Fibroblast of lung (primary cell): ENCODE measurements at places on chromosomes 16 and 17. TPM values are rescaled to one million over a fixed set of nuclear protein-coding genes. Genes with fewer than 3 reads are reported as not detected.

The SLC38A7 gene
- polyA plus RNA-seq, result 15.4 and 17.6 TPM in 2 replicates

The CES5A gene
- not detected in 2 replicates for polyA plus RNA-seq

GRCh38 chr17:67435786-67436185, 58.7 kb downstream of the PITPNC1 start:
- no peak for DNase-seq

DNA sequence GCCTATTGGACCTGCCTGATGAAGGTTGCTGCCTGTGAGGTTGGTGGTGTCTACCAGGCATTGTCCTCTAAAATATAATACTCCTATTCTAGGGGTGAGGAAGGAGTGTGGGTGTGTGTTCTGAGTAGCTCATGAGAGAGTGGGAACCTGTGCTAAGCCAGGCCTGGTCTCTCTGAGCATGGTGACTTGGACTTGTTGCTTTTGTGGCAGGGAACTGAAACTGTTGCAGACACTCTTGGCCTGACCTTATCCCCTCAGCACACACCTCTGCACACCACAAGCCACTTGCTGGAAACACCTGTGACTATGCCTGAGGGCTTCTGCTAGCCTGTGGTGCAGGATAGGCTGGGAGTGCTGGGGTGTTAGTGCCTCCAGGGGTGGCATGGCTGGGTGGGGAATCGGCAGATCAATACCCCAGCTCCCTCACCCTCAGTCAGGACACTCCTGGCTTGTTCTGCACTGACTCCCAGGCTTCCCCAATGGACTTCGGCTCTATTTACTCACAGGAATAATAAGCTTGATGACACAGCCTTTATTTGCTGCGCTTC, 29.9 kb downstream of the PLCG2 start:
- DNase-seq, result no peak

The CIITA gene
- 0.27 and 0.40 TPM in 2 replicates for polyA plus RNA-seq

DNA sequence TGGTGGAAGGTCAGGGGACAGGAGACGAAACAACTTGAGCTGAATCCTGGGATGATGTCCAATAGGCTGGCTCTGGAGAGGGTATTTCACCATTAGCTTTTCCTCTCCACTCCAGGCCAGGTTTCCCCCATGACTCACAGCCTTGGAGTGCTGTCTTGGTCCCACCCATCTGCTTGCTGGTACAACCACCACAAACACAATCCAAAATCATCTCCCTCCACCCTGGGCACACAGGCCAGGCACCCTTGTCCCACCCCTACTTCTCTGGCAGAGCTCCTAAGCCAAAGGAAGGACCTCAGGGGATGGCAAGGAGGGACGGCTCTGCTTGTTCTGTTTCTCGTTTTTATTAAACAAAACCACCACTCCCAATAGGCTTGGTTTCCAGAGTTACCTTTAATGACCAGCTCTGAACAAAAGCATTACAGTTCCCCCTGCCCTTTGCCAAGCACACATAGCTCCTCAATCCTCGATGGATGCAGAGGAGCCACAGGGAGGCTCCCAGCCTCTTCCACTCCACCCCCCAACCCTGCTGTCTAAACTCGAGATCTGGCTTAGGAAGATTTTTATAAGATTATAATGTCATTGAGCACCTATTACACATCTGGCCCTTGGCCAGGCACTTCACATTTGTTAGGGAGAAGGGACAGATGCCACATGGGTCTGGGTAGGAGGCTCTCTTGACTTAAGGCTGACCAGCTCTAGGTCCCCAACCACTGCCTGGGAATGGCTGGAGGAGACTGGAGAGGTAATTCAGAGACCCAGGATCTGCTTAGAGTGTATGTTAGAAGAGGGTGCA, 13.3 kb downstream of the CAVIN1 start:
- peak; percentile 94 for DNase-seq

- DNase-seq, result no peak
Measured at GRCh38 chr16:4691666-4692412, 1.5 kb upstream of the NUDT16L1 start.

DNA sequence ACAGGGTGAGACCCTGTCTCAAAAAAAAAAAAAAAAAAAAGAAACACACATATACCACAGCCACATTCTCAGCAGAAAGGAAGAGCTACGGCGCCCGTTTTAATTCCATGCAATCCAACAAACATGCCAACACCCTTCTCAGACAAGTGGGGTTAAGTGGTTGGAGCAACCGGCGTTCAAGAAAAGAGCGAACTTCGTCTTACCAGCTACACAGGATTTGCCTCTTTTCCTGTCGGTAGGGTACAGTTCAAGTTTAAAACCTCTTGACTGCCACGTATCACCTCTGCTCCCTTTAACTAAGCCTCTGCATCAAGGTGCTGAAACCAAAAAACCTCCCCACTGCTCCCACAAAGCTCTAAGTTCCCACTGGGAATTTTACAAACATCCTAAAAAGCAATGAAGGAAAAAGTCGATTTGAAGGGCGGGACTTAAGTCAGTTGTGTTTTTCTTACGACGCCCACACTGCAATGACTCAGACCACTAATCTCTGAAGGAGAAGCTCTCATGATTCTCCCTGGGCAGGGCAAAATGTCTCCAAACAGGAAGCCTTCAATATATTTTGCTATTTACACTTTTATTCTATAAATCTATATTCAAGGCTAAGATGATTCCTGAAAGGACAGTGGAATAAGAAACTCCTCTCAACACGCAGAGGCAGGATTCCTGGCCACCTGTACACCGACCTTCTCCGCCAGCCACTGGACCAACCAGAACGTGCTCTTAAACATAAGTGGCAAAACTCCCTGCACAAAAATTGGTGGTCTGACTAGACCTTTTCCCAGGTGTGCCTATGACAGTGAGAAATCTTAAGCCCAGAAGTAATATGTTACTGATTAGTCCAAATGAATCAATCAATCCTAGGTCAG, 18.8 kb downstream of the SRP68 start:
- peak; percentile 58 for DNase-seq

- no peak for DNase-seq
Measured at GRCh38 chr17:44960691-44961090, 7.4 kb downstream of the C1QL1 start.

The KRT9 gene
- not detected in 2 replicates for polyA plus RNA-seq

- DNase-seq, result no peak
Measured at GRCh38 chr17:66175892-66176291, 16.0 kb downstream of the CEP112 start.

The ATP2A1 gene
- 0.15 and 0.22 TPM in 2 replicates for polyA plus RNA-seq

- DNase-seq, result no peak
Measured at GRCh38 chr17:50137042-50137441, 7.1 kb upstream of the SAMD14 start.

DNA sequence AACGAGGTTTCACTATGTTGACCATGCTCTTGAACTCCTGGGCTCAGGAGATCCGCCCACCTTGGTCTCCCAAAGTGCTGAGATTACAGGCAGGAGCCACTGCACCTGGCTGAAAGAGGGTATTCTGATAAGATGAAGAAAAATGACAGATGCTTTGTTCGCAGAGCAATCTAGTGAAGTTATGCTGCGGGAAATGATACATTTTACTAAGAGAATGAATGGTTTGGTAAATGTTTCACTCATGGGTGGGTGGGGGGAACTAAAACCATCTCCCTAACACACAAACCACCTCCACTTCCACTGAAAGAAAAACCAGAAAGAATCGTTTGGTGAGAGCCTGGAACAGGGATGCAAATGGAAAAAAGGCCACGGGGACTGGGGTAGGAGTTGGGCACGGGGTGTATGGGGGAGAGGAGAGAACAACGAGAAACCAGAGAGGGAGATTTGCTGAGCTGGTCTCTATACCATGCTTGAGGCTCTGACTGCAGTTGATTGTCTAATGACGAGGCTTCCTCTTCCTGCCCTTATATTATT, 19.0 kb upstream of the XYLT2 start:
- DNase-seq, result no peak

The ZG16 gene
- not detected in 2 replicates for polyA plus RNA-seq

DNA sequence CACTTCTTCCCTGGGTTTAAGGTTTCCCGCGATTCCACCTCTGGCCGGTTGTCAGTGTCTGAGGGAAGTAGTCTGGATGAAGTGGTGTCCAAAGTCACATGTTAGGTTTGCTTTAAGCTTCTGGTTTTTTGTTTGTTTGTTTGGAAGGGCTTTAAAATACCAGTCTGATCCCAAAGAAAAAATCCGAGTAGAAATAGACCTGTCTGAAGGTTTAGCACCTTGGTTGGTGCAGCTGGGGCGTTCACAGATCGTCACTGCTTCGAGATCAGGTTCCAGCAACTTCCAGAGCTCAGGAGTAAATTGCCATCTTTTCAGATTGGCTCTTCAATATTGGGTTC, 567 bp downstream of the TMEM97 start:
- DNase-seq, result no peak

- DNase-seq, result peak; percentile 79
Measured at GRCh38 chr17:43360376-43360738, 38.4 kb upstream of the ARL4D start.

DNA sequence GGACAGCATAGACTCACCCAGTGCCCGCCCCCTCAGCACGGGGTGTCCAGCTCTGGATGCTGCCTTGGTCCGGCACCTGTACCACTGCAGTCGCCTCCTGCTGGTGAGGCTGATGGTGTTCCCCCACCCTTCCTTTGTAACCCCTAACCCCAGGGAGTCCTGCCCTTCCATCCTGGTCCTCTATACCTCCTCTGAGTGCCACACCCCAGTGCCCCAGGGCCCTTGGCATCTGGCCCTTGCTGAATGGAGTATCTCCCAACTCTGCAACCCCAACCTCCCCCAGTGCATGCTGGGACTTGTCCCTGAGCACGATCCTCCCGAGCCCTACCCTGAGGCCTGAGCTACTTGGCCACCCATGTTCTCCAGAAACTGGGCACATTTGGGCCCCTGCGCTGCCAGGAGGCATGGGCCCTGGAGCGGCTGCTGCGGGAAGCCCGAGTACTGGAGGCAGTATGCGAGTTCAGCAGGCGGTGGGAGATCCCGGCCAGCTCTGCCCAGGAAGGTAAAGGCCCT, 15.8 kb downstream of the RIPOR1 start:
- DNase-seq, result no peak

GRCh38 chr17:15012351-15012980, 252.7 kb downstream of the PMP22 start:
- DNase-seq, result no peak

The YBX2 gene
- polyA plus RNA-seq, result not detected in 2 replicates

The C1QL1 gene
- polyA plus RNA-seq, result 0.53 and 1.0 TPM in 2 replicates

DNA sequence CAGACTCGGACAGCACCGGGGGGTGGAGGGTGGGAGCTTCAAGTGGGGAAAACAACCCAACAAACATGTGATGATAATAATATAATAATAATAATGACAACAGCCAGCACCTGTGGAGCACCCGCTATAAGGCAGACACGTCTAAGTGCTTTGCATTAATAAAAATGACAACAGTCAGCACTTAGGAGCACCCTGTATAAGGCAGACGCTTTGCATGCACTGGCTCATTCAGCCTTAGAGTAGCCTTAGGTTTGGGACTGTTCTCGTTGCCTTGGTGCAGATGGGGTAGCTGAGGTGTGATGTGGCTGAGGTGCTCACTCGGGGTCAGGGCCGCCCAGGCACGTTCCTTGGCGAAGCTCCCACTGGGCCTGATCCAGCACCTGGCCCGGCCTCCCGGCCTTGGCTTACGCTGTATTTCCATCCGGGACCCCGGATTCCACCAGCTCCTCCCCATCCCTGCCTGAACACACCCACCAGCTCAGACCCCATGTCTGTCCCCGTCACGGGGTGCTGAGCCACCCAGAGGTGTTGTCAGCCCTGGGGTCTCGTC, 144.0 kb upstream of the CIBAR2 start:
- DNase-seq, result no peak

GRCh38 chr17:45361976-45362375, 45.2 kb upstream of the MAP3K14 start:
- no peak for DNase-seq

DNA sequence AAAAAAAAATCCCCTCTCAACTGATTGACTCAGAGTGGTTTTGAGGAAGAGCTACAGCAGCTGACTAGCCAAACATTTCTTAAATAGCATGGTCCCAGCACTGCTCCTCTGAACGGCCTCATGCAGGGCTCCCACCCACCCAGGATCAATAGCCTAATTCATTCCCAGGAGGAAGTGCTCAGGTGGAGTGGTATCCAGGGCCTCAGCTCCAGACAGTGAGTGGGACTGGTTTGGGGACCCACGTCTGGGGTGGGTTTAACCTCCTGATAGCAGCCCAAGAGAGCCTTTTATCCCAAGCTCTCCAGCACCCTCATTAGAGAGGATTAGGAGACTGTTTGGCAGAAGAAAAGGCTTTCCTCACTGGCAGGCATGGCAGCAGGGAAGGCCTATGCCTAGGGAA, 68.5 kb upstream of the CDH5 start:
- no peak for DNase-seq

DNA sequence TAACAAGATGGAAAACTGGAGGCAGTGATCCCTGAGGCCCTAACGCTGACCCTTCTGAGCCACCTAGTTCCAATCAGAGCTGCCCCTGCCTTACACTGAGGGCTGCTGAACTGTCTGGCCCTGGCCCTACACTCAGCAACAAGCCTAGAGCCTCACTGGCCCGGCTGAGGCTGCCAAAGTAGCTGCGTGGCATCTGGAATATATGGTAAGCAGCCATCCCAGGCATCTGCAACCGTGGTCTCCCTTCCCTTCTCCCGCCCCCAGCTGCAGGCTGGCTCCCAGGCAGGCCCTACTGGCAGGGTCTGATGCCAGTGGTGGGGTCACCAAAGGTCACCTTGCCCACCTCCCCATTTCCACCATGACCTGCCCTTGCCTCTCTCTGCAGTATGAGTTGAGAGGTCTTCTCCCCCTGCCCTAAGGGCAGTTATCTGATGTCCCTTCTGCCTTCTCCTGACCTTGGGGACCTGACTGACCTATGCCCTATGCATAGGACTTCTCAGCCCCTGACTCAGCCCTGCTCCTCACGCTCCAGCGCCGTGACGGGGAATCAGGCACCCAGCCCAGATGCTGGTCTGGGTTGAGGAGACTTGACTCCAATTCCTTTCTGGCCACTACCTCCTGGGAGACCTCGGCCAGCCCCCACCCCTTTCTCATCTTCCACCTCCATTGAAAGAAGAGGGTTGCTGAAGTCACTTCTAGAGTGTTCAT, 45.3 kb downstream of the CPNE2 start:
- no peak for DNase-seq

- DNase-seq, result no peak
Measured at GRCh38 chr17:2057760-2058585, 3.1 kb downstream of the HIC1 start.

The ZP2 gene
- polyA plus RNA-seq, result not detected in 2 replicates

The PDIA2 gene
- polyA plus RNA-seq, result 0.06 and 0.18 TPM in 2 replicates

The IL17C gene
- polyA plus RNA-seq, result not detected in 2 replicates

GRCh38 chr17:21246698-21247097, 6.5 kb downstream of the NATD1 start:
- no peak for DNase-seq

DNA sequence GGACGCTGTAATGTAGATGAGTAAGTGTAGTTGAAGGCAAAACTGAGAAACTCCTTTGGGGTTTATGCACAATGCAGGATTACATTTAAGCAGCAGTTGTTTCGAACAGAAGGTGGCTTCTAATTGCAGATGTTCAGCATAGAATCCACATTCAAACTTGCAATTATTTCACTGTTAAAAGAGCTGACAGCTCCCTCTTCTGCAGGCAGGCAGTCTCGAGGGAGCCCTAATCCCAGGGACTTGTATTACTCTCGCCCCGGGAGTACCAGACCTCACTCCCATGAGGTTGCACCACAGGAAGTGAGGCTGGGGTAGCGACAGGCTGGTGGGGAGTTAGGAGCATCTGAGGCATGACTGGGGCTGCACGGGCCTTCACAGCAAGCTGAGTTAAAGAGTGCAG, 484.3 kb upstream of the EEF2KMT start:
- no peak for DNase-seq

GRCh38 chr16:30485818-30486436, 13.4 kb downstream of the ITGAL start:
- peak; percentile 37 for DNase-seq

GRCh38 chr16:23137818-23138217, 11.4 kb downstream of the USP31 start:
- no peak for DNase-seq

The OR1A1 gene
- not detected in 2 replicates for polyA plus RNA-seq

The TEX19 gene
- polyA plus RNA-seq, result 0.05 TPM in 1 of 2 replicates, not detected in the other
